Stimulated activated CD4-positive, alpha-beta T cell treated with anti-CD3 and anti-CD28 coated beads, Interleukin-15, amount 100 ng/mL, for 24 hours (primary cell): ENCODE measurements at places on chromosomes 5 and 9.

DNA sequence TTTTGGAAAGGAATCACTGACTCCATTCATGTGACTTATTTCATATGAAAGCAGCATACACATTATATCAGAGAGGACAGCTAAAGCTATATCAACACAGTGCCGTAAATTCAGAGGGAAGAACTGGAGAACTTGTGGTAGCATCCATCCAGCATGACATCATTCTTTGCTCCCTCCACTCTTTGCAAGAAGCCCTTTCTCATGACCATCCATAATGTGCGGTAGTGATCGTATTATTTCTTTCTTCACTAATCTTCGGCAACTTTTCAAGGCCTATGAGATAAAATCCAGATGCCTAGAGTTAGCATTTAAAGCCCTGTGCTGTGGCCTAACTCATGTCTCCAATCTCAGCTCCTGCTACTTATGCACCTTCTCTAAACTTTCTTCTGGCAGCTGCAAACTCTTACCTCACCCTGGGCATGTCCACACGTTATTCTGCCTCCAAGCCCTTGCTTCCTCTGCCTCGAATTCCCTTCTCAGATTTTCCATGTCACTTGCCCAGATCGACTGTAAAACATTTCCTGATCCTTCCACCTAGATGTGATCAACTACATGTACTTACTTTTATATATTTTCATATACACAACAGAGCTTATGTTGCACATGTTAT, 307.3 kb upstream of the SGCD start:
- no peak for DNase-seq

DNA sequence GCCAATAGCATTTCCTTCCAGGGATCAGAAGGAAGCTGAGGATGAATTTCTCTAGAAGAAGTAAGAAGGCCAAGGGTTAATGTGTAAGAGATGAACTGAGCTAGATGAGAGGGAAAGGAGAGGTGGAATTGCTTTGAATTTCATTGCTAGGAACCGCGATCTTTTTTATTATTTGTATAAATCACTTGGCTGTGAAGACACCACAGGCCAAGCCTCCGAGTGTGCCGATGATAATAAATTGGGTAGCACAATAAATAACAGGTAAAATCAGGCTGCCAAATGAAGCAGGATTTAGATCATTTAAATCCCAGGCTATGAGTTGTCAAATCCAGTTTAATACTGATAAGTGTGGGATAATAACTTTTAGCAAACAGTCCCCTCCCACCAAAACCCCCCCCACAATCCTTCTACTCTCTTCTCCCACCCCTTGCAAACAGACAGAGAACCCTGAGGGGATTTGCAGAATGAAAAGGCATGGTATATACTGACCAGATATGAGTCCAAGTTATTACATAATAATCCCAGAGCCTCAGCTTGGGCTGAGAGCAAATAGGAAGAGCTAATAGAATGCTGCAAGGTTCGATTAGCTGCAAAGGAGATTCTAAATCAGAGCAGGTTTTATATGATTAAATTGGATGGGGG, 143.5 kb downstream of the PPP2R2B start:
- no peak for DNase-seq

- peak; percentile 5 for DNase-seq
These were observed 146.5 kb upstream of the TLX3 start for GRCh38 chr5:171162596-171162995.

DNA sequence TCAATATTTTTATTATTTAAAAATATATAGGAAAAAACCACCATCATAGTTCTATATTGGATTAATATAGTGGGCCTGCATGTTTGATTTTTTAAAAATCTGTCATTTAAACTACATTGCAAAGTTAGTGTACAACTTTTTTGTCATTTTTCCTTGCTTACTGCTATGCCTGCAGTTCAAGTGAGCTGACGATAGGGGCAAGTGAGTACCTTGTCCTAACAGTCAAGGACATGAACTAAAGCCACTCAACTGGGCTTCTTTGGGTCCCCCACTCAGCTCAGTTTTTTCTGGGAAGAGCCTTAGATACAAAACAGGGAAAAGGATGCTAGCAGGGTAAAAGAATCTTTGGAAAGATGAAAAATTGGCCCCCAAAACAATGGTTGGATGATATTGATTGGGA, 269.9 kb downstream of the MAN2A1 start:
- no peak for DNase-seq

GRCh38 chr5:111929867-111930266, 172.9 kb upstream of the NREP start:
- DNase-seq = no peak

- no peak for DNase-seq
These were observed 77.6 kb downstream of the PLAC8L1 start for GRCh38 chr5:146027751-146028150.

- DNase-seq = peak; percentile 49
These were observed 153.3 kb downstream of the RGS3 start for GRCh38 chr9:113616621-113617496.

- no peak for DNase-seq
These were observed 5.9 kb upstream of the NACC2 start for GRCh38 chr9:136100700-136101614.

DNA sequence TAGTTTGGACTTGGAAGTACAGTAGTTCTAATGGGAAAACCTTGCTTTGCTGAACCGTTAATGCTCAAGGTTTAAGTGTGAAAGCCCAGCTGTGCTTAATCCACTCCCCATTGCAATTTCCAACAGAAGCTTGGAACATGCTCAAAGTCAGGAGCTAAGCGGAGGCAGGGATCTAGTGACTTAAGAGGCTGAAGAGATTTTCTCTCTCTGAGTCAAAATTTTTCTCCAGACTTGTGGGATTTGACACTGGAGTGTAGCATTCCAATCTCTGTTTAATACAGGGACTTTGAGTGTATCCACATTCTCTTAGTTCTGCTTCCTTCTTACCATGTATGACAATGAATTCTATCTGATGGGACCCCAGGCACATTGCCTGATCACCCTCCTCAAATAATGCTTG, 471.8 kb downstream of the KIF4B start:
- no peak for DNase-seq

GRCh38 chr5:36664766-36665165, 58.4 kb downstream of the SLC1A3 start:
- no peak for DNase-seq

GRCh38 chr9:76336027-76336426, 58.2 kb downstream of the RFK start:
- no peak for DNase-seq

- no peak for DNase-seq
These were observed 16.9 kb upstream of the NANS start for GRCh38 chr9:98039607-98040017.

DNA sequence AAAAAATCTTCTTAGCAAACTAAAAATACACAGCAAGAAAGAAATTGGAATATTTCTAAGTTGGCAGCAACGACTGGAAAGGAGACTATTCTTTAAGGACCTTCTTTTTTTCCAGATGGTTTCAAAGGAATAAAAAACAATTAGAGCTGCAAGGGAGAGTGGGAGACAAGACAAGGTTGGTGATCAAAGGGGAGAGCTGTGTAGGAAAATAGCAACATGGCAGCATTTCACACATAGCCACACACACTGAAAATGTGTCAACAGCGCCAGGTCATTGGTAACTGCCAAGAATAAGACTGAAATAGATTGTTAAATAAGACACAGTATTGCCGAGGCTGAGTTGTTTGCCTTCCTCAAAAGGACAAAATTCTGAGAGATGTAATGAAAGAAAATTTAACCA, 88.1 kb upstream of the TLE1 start:
- DNase-seq = no peak

DNA sequence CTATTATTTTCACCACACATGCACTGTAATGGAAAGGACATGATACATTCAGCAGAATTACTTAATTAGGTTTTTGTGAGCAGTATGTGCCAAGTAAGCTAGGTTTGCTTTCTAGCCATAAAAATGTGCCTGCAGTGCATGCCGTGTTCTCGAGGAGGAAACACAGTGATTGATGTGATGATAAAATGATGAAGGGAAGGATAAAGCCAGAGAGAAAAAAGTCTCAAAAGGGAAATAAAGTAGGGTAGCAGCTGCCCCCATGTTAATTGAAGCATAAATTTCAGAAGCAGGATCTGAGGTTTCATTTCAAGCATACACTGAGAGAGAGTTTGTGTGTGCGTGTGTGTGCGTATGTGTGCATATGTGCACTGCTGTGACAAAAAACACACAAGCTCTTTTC, 714.2 kb upstream of the C9orf72 start:
- DNase-seq = no peak

- DNase-seq = no peak
These were observed 107.5 kb downstream of the TMEM232 start for GRCh38 chr5:110618941-110619340.

DNA sequence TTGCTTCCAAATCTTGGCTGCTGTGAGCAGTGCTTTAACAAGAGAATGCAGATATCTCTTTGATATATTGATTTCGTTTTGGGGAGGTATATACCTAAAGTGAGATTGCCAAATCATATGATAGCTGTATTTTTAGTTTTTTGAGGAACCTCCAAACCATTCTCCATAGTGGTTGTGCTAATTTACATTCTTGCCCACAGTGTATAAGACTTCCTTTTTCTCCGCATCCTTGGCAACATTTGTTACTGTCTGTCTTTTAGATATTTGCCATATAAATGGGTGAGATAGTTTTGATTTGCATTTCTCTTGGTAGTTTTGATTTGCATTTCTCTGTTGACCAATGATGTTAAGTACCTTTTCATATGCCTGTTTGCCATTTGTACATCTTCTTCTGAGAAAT, 10.0 kb upstream of the PLK2 start:
- no peak for DNase-seq

DNA sequence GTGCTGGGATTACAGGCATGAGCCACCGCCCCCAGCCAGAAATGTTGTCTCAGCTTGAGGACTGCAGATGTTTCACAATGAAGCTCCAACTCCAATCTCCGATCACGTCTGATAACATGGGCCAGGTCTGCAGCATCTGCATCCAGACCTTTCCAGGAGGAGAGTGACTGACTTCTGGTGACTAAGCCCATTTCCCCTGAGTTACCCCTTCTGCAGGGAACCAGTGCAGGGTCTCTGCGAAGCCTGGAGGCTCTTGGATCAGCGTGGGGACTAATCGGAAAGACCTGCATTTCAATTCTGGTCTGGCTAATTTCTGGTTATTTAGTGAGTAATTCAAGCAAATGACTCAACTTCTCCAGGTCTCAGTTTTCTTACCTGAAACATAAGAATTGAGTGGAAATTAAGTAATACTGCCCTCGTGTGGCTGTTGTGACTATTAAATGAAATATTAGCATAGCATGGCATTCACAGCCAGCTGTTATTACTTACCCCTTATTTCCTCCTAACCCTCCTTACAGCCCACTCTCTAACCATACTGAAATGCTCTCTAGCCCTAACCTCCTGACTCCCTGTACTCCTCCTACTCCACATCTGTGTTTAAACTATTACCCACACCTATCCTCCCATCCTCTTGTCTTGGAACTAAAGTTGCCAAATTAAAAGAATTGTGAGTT, 2.2 kb upstream of the GNPDA1 start:
- DNase-seq = peak; percentile 69

DNA sequence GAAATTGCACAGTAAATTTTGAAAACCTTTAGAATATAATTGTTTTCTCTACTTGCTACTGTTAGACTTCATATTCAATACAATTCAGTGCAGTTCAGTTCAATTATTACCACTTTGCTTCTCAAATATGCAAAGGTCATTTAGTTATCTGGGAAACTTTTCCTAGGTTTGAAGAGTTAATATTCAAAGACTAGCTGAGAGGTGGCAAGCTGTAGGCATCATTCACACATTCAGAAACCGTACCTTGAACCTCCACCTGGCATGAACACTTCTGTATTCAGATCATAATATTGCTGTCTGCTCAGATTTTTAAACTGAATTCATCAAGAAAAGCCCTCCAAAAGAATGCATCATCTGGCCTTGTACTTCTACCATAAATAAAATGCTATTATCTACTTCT, 162.1 kb upstream of the PCSK5 start:
- no peak for DNase-seq

GRCh38 chr5:23823521-23823920, 316.1 kb downstream of the PRDM9 start:
- no peak for DNase-seq

- no peak for DNase-seq
These were observed 75.1 kb downstream of the AMBP start for GRCh38 chr9:114002986-114003350.

GRCh38 chr5:124783794-124784193, 37.4 kb upstream of the ZNF608 start:
- no peak for DNase-seq

- peak; percentile 16 for DNase-seq
These were observed 232.1 kb downstream of the MAN2A1 start for GRCh38 chr5:109921735-109922380.

- no peak for DNase-seq
These were observed 29.8 kb upstream of the PPARGC1B start for GRCh38 chr5:149700347-149700746.

DNA sequence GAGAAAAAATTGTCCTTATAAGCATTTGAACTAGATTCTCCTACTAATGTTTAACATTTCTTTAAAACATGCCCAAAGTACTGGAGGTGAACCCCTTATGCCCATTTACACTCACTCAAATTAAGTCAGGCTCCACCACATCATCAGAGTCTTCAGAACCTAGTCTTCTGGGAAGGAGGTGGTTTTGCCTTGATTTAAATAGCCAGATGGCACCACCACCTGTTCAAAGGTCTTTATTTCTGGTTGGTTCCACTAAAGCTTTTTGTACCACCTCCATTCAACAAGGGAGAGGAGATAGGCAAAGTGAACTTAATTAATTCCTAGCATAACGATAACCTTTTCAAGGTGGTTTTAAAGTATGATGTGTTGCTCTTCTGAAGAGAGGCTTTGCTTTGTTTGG, 189.5 kb downstream of the SLF1 start:
- no peak for DNase-seq

DNA sequence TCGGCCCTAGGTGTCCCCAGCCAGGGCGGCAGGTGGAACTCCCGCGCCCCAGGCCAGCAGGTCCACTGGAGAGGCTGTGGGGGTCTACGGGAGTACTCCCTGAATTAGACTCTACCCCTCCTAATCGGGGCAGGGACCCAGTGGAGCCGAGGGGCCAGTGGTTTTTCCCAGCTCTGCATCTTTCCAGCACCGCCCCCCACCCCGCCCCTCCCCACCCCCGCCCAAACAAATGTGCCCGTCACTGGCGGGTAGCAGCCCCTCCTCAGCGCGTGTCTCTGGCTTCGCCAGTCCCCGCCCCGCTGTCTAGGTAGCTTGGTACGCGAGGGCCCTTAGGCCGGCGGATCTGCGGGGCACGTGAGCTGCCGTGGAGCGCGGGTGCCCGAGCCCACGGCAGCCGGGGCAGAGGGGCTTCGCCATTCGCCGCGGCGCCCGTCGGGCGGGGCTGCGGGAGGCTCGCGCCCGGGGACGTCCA, 7.0 kb downstream of the UNC5A start:
- peak; percentile 31 for DNase-seq

GRCh38 chr9:109557481-109557880, 59.4 kb upstream of the PTPN3 start:
- no peak for DNase-seq

- no peak for DNase-seq
These were observed 1107.8 kb upstream of the SEMA6A start for GRCh38 chr5:117682416-117682815.
